ENCODE measurements at places on chromosomes 3 and 15. TPM values are rescaled to one million over a fixed set of nuclear protein-coding genes. Genes with fewer than 3 reads are reported as not detected.
A peak's percentile ranks its signal among the peaks of the same experiment; 100 is the strongest.

CD200R1 gene
- total RNA-seq, result not detected

DNA sequence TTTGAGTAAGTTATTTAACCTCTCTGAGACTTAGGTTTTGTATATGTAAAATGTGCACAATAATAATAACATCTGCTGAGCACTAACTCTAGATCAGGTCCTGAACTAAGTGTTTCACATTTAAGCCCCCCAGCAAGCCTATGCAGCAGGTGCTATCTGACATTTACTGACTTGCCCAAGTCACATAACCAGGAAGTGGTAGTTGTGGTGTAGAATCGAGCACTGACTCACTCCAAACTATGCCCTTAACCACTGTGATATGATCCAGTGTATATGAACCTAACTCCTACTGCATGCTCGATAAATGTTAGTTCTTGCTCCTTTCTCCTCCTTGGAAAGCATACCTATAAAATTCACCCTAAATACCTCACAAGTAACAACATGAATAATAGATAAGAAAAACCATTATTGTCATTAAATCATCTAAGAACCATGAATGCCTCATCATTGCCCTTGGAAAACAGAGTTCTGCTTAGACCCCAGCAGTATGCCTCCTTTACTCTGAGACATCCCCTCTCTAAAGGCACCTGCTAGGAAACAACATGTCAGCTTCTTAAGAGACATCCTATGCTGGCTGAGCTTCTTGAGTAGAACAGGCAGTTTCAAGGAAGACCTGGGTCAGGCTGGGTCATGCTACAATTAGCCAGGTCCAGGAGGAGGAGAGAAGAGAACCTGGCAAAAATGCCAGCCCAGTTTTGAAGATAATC, 3.0 kb upstream of the SHC4 start:
- DNase-seq, result peak; percentile 64

RARRES1 gene
- total RNA-seq, result 7.8 TPM

LDHAL6B gene
- total RNA-seq, result not detected

GRCh38 chr3:12558706-12559105, 1.8 kb downstream of the MKRN2 start:
- DNase-seq, result no peak

RETNLB gene
- total RNA-seq, result not detected

DNA sequence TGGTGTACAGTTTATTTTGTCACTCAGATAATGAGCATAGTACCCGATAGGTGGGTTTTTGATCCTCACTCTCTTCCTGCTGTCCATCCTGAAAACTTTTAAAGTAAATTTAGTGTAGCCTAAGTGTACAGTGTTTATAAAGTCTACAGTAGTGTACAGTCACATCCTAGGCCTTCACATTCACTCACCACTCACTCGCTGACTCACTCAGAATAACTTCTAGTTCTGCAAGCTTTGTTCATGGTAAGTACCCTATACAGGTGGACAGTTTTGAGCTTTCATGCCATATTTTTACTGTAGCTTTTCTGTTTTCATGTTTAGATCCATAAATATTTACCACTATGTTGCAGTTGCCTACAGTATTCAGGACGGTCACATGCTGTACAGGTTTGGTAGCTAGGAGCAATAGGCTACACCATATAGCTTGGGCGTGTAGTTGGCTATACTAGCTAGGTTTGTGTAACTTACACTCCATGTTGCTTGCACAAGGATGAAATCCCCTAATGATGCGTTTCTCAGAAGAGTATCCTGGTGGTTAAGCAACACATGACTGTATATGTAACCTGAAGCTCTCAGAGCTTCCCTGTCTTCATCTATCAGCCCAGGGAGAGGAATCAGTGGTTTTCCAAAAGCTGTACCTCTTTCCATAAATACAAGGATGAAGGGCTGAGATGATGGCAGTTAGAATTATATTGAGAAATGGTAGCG, 87.6 kb upstream of the SLC25A26 start:
- DNase-seq, result peak; percentile 77

DNA sequence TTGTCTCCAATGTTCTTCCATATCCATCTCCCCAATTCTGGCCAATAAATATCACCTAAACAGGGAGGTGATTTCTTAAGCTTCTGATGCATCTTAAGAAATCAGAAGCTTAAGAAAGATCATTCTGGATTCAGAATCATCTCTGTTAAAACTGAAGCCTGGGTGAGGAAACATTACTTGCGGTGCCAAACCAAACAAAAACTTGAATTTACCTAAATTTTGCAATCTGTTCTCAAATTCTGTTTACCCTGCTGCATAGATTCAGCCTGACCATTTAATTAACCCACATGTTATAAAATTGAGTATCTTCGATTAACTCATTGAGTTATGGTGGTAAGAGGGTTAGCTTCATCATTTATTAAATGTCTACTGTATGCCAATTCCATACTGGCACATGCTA, 204.4 kb upstream of the ZNF385D start:
- DNase-seq, result no peak

GRCh38 chr3:15356176-15356575, 23.8 kb upstream of the SH3BP5 start:
- no peak for DNase-seq

GRCh38 chr15:39579487-39580116, 1.3 kb upstream of the THBS1 start:
- peak; percentile 90 for DNase-seq

TNNC1 gene
- 1.2 TPM for total RNA-seq

ZSCAN2 gene
- 8.9 TPM for total RNA-seq

GRCh38 chr15:89732451-89733172, 18.4 kb downstream of the MESP1 start:
- DNase-seq, result no peak

DNA sequence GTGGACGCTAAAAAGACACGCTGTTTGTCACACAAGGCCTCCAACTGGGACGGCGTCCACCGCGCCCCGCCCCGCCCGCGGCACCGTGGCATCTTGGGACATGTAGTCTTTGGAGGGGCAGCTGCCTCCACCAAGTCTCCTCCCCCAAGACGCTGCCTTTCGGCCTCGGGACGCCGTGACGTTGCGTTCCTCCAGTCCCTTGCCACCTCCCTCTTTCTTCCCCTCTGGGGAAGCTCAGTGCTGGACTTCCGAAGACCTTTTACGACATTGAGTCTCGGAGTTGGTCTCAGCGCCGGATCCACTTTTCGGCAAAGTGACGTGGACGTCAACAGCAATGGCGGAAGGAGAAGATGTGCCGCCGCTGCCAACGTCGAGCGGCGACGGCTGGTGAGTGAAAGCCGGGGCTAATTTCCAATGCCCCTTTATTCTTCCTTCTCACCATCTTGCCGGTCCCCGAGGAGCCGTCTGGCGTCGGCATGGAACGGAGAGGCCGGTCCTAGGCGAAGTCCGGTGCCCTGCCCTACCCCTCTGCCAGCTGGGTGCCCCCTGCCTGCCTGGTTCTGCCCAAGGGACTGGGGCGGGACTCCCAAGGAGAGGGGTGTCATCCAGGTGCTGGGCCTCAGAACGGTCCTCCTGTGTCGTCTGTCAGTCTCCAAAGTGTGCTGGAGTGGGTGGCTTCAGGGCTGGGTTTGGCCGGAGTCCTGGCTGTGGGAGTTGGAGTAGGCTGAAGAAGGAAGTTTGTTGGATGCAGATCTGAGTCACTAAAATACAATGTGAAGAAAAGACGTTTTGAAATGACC, at the start of gene TBC1D23:
TSS of gene TBC1D23 (plus strand) at position 308 of the 800 bp plus-strand sequence. CDS start at position 335, 27 bp downstream.
- peak; percentile 100 for DNase-seq

DNA sequence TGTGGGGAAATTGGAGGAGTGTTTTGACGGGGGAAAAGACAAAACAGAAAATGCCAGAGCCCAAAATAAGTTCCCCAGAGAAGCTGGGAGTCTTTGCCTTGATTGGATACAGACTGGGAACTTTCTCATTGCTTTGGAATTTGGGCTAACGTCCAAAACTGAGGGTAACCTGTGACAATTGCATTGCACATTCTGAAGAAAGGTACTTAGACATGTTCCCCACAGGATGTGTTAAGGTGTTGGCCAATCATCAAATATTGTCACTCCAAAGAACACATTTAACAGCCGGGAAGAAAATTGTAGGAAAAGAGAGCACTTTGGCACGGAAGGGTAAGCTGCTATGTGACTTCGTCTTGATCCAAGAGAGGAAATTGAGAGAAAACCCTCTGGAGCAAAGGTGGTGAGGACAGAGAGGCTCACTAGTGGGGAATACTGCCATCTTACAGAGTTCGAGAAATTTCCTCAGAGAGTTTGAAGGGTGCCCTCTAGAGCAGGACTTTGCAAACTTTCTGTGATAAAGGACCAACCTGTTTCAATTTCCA, 619.5 kb upstream of the TBL1XR1 start:
- DNase-seq, result peak; percentile 100

DNA sequence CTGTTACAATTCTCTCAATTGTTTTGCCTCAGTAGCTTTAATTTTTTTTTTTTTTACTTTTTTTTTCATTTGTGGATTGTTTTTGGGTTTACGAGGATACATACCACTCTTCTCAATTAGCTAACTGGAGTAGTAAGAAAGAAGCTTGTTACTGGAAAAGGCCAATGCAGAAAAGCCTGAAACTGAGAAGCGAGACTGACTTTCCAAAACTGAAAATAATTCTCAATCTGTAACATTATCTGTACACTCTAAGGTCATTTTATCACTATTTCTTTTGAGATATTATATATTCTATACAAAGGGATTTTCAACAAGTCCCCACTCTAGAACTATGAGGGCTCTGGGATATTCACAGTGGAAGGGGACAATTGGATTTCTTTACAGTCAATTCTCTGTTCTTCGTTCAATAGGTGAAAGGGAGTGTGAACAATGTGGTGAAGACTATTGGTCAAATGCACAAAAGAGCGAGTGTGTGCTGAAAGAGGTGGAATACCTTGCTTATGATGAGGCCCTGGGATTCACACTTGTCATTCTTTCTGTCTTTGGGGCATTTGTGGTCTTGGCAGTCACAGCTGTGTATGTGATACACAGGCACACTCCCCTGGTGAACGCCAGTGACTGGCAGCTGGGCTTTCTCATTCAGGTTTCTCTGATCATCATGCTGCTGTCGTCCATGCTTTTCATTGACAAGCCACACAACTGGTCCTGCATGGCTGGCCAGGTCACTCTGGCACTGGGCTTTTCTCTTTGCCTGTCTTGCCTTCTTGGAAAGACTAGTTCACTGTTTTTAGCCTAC, 83.9 kb upstream of the KCNAB1 start:
- DNase-seq, result no peak

DNA sequence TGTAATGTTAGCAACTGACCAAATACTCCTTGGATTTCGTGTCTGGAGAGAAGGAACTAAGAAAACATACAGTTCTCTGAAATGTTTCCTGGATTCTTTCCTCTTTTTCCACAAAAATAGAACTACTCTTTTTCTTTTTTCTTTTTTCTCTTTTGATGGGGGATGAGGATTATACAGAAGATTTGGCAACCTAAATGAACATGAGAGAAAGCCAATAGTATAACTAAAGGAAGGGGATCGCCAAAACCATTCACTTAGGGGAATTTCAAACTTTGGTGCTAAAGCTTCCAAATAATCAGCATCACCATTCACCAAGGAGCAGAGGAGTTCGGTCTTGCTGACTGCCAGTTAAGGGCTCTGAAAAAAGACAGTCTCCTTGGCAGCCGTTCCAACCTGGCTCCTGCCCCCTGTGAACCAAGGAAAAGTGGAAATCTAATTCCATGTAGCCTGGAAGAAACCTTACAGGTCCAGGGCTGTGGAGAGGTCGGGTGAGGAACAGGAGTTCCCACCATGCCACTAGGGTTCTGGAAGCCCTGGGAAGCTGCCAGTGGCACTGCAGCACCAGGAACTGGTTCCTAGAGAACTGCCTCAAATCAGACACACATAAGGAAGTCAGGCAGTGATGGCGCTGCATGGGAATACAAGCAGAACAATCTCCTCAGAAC, 176.9 kb downstream of the TNIK start:
- DNase-seq, result no peak

DNA sequence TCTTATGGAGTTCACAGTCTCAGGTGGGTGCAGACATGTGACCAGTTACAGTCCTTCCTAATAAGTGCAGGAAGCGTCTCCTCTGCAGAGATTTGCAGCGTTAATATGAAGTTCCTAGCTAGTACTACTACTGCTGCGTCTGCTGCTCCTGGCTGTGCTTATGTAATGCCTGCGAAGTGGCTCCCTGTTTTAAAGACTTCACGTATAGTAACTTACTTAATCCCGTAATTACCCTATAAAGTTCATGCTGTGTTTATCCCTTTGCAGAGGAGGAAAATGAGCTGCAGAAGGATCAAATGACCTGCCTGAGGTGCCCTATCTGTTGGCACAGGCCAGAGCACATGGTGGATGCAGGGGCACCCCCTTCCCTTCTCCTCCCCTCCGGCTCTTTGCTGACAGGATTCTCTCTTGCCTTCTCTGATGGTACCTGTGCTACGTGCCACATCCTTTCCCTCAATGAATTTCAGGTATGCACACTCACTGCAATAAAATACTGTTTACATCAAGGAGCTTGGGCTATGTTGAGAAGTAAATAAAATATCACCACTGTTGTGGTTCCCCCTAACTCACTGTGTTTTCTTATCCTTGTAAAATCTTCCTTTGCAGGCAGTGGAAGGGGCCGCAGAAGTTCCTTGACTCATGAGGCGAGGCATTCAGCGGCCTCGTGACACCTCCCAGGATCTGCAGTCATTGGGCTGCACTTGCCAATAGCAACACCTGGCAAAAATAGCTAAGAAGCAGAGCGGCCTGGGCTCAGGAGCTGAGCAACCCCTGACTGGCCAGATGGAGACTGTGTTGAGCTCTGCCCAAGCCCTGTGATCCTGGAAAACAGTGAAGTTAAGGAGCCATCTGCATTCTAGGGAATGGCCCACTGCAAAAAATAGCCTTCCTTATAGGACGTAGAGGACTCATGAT, 188.9 kb upstream of the ATP10A start:
- DNase-seq, result no peak

- DNase-seq, result peak; percentile 71
Observed at GRCh38 chr3:100354850-100355249, 20.3 kb downstream of the NIT2 start.

FBXW12 gene
- not detected for total RNA-seq

DNA sequence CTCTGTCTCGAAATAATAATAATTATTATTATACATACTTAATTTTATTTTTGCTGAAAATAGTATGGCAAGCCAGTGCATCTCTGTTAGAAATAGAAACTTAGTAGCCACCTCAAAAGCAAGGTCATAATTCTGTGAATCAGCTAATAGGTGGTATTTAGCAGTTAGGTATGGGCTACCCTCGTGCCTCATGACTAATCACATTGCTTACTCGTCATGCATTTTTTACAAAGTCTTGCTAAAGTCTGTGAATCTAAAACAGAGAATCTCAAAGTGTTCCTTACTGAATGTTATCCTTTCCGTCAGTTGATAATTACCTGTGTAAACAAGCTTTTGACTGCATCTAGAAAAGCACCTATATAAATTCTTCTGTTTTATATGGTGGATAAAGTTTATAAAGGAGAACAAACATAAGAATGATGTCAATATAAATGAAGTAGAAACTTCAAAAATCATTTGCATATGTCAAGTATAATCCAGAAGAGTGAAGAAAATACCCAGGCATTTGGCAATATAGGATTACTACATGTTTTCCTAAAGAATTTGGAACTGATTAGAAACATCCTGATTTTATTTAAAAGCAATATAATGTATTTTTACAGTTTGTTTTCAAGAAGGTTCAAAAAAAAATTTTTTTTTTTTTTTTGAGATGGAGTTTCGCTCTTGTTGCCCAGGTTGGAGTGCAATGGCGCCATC, 6.2 kb downstream of the PPARG start:
- peak; percentile 96 for DNase-seq

- DNase-seq, result peak; percentile 48
Observed at GRCh38 chr15:84859144-84859543, 25.3 kb upstream of the SLC28A1 start.

C3orf70 gene
- under 0.01 TPM for total RNA-seq

FBLN2 gene
- total RNA-seq, result 9.4 TPM
